Cortex of kidney (tissue), 1 donor: ENCODE measurements at places on chromosomes 1 and 21.

- no peak for DNase-seq
Measured at GRCh38 chr1:89605692-89606091, 27.2 kb upstream of the LRRC8C start.

- no peak for DNase-seq
Measured at GRCh38 chr1:212600071-212600915, 8.3 kb upstream of the ATF3 start.

- DNase-seq, result no peak
Measured at GRCh38 chr1:156089704-156090103, 7.4 kb upstream of the MEX3A start.

DNA sequence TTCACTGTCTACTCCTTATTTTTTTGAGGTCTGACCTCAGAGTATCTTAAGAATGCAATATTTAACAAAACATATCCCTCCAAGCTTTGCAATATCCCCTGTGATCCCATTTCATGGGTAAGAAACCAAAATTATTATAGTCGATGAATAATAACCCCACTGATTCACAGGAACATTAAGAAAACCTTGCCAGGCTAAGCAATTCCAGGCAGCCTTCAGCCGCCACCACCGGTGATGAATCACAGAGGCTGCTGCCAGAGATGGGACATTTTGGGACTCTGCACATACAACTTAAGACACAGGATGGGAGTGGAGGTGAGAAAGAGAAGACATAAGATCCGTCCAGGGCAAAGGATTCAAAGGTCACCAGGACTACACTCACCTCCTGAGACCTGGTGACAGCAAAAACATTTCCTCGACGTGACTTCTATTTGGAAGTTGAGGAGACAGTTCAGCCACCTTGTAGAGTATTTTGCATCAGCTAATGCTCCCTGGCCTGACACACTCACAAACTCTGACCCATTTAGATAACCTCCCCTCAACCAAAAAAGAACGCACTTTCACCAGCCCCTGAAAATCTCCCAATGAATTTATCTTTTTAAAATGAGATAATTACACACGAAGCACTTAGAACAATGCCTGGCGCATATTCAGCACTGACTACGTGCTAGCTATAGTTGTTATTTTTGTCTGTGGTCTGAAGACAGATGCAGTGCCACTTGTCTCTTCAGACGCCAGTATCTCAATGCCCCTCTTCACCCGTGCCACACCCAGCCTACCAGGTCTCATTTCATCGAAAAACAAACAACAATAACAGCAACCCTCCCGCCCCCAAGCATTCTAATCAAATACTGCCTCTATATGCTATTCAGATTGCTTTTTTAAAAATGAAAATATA is 17.8 kb upstream of the OVAAL start:
- DNase-seq, result no peak

DNA sequence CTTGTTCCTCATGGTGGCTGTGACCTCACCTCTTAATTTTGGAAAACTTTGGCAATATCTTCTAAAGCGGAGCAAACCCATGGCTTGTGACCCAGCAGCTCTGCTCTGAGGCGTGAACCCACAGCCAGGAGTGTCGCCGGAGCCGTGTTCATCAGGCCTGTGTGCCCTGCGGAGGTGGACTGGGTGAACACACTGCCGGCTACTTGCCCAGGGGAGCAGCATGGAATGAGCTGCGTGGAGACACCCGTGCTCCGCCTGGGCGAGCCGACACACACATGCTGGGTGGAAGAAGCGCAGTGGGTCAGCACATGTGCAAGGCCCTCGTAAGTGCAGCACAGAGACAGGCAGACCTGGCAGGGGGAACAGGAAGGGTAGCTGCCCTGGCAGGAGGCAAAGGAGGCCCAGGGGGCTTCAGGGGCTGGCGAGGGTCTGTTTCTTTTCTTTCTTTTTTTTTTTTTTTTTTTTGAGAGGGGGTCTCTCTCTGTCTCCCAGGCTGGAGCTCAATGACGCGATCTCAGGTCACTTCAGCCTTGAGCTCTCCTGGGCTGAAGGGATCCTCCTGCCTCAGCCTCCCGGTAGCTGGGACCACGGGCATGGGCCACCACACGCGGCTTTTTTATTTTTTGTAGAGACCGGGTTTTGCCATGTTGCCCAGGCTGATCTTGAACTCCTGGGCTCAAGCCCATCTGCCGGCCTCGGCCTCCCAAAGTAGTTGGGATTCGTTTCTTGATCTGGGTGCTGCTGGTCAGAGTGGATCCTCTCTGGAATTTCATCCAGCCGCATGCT is 41.8 kb downstream of the AGPAT3 start:
- no peak for DNase-seq

DNA sequence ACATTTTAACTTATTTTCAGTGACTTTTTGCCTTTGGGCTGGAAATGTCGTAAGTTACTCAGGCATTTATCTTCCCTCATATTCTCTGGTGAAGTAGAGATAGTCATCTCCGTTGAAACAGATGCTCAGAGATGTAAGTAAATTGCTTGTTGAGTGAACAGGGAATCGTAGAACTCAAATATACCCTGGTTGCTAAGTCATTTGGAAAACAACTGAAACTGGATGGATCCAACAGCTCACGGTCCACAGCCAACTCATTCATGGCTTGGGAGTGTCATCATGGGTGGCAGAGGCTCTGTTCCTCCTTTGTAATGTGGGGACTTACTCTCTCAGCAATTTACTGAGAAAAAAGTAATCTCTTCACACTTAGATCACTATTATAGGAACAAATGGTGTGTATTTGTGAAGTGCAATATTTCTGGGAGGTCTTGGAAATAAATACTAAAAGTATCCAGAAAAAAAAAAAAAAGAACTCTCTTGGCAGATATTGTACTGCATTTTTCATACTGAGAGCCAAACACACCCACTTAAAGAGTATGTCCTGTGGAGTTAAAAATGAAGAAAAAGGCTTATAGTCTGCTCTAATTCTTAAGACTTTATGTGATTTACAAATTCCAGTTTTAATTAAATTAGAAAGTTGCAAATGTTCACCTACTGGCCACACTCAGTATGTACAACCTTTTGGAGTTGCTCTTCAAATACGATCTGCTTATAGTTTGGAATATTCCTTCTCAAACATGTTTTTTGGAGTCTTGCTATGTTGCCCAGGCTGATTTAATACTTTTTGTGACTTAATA is 107.4 kb downstream of the LEPR start:
- DNase-seq, result no peak

GRCh38 chr1:5238351-5239130 is 584.1 kb downstream of the AJAP1 start:
- no peak for DNase-seq

DNA sequence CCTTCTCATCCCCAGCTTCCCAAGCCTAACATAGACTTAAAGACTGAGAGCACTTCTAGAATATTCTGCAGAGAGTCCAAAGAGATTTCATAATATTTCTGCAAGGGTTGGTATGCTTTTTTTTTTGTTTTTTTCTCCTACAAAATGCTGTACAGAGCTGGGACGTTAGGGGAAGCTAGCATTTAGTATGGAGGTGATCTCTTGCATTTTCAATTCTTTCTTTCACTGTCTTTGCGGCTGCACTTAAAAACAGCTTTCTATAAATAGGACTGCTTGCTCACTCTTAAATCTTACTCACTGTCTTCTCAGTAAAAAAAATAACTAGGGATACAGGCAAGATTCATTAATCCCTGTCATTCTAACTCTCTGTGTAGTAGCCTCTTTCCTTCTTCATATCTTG is 7.4 kb downstream of the DSCAM start:
- no peak for DNase-seq

DNA sequence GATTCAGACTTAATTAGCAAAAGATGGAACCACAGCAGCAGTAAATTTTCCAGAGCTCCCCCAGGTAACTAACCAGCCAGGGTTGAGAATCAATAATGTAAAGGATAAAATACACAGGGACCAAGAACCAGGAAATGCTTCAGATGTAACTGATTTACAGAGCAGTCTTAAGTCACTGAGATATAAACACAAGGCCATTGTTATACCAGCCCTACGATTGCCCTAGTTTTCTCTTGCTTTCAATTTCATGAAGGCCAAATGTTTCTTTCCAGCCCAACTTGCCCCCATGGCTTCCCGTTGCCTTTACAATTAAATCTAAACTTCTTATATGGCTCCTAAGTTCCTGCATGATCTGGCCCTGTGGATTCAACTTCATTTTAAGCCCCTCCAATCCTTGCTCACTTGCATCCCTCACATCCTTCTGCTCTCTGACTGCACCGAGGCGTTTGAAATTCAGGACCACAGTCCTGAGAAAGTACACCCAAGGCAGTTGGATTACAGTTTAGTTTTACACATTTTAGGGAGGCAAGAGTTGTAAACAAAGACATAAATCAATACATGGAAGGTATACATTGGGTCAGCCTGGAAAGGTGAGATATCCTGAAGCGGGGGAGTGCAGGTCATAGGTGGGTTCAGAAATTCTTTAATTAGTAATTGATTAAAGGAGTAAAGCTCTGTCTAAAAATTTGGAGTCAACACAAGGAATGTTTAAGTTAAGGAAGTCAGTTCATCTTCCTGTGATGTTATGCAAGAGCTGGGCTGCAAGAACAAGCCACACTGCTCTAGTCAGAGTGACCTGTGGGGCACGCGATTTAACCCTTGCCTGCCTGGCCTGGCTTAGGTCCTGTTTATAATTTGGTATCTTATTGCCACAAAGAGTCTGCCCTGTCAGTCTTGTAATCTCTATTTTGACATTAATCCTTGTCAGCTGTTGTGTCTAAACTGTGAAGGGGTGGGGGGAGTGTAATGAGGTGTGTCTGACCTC is 69.9 kb upstream of the COG2 start:
- no peak for DNase-seq

- no peak for DNase-seq
Measured at GRCh38 chr1:3242408-3243260, 173.6 kb downstream of the PRDM16 start.

- no peak for DNase-seq
Measured at GRCh38 chr1:20142001-20142710, 3.0 kb downstream of the PLA2G2F start.

- DNase-seq, result no peak
Measured at GRCh38 chr1:146035048-146035423, 13.5 kb upstream of the HJV start.

GRCh38 chr1:83625646-83626045 is 373.3 kb downstream of the TTLL7 start:
- DNase-seq, result no peak

DNA sequence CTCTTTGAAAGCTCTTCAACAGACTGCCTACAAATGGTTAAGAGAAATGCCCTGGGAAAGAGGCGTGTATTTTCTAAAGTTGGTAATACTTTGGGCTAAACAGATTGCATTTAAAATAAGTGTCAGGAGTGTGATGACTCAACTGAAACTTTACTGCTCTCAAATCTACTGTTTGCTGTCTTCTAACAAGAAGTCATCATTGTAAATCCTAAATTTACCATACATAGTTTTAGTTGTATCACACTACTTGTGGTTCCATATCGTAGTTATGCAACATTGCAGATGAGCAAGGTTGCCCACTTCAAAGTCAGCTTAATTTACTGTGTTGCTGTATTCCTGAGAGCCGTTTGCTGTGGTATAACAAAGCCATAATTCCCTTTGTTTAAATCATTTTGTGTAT is 59.6 kb downstream of the RGS21 start:
- no peak for DNase-seq

GRCh38 chr1:72018562-72018961 is 263.8 kb downstream of the NEGR1 start:
- DNase-seq, result no peak

DNA sequence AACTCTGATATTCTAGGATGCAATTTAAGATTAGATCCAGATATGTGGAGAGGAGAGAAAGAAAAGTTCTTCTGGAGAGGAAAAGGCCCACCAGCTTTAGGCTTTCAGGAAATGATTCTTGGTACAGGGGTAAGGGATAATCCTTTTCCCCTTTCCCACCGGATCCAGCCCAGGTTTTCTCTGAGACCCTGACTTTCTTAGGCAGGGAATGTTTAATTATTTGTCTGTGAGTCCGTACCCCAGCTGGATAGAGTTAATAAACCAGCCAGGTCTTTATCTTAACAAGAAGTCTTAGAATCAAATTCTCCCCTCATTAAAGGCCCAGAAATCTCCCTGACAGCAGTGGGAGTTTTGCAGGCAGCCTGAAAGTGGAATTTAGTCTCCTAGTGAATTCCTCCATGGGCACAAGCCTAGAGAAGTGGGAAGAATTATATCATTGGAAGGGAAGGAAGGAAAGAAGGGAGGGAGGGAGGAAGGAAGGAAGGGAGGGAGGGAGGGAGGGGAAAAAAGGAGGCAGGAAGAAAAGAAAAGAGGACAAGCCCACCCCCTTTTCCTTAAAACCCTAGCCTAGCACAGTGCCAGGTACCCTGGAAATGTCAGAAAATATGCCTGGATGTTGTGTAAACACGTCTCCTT is 189.0 kb downstream of the PLPP3 start:
- DNase-seq, result no peak

DNA sequence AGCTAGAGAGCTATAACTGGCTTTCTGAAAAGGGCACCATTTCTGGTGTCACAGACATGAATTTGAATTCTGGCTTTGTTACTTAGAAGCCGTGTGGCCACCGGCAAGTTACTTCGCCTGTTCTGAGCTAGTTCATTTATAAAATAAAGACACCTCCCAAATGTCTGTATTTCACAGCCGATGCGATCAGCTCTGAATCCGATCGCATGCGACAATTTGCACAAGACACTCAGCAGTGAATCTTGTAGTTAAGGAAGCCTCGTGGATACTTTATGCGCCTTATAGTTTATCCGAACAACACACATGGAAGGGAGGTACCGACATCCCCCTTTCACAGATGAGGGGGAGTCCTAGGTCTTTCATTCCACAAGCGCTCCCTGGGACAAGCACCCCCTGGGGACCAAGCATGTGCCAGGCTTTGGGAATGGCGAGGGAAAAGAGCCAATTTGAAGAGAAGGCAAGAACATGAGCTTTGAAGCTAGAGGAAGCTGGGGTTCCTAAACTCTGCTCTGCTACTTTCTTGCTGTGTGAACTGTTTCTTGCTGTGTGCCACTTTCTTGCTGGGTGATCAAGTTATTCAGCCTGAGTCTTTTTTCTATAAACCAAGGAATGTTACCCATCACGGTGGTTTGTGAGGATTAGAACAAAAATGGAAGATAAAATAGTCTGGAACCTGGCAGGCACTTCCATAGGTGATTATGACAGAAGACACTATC is 3.9 kb downstream of the ID3 start:
- no peak for DNase-seq

DNA sequence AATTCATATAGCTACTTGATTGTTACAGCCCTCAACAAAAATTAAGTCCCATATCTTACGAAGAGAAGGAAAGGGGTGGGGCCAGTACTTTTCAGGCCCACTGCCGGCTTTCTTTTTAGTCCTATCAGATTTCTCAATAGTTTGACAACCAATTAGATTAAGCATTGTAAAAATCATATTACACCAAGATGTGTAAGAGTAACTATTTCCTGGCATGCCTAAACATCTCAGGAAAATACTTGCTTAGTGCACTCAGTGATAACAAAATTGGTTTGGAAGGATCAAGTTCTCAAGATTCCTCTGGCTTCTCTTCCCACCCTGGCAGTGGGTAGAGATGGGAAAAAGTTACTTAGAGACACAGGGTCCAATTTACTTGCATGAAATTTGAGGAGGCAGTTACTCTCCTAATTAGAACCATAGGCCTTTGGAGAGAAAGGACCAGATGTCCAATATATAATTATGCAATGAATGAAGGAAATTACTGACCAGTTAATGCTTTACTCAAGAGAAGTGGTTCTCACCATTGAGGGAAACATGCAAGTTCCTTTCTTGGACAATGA is 30.1 kb downstream of the STPG1 start:
- no peak for DNase-seq

GRCh38 chr1:46400421-46400820 is 6.3 kb downstream of the FAAH start:
- DNase-seq, result no peak
